Frontal cortex (tissue), 4 donors: ENCODE measurements at places on chromosomes 13 and 19.

GRCh38 chr13:49859560-49859959 is 67.1 kb upstream of the KPNA3 start:
- DNase-seq: no peak

GRCh38 chr13:47109028-47109427 is 212.2 kb upstream of the HTR2A start:
- DNase-seq: no peak

GRCh38 chr13:32334671-32335070 is 19.4 kb downstream of the BRCA2 start:
- DNase-seq: no peak

DNA sequence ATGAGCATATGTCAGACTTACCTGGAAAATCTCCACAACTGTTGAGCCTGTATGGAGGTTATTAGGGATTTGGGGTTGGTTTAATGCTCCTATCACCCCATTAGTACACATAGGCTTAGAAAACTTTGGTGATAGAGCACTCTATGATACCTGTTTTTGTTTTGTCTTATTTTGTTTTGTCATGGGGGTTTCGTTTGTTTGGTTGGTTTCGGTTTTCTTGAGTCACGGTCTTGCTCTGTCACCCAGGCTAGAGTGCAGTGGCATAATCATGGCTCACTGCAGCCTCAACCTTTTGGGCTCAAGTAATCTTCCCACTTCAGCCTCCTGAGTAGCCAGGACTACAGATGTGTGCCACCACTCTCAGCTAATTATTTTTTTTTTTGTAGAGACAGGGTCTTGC is 70.0 kb downstream of the MZT1 start:
- DNase-seq: no peak

GRCh38 chr19:45517238-45517637 is 10.0 kb downstream of the VASP start:
- peak; percentile 15 for DNase-seq

DNA sequence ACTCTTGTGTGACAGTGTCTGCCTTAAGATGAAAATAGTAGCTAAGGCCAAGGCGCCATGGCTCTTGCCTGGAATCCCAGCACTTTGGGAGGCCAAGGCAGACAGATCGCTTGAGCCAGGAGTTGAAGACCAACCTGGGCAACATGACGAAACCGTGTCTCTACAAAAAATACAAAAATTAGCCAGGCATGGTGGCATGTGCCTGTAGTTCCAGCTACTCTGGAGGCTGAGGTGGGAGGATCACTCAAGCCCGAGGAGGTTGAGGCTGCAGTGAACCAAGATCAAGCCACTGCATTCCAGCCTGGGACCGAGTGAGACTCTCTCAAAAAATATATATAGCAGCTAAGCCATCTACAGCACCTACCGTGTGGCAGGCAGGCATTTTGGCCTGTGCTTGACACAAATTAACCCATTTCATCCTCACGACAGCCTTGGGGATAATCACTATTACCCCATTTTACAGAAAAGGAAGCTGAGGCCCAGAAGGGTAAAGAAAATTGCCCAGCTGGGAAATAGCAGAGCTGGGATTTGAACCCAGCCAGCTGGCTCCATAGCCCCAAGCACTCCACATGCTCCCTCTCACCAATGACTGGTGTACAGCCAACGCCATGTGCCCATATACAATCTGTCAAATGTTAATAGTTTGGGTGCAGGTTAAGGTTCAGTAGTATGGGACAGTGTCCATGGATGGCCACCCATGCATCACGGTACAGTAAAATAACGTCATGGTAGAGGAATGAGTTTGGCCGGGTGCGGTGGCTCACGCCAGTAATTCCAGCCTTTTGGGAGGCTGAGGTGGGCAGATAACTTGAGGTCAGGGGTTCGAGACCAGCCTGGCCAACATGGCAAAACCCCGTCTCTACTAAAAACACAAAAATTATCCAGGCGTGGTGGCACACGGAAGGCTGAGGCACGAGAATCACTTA is 3.1 kb downstream of the SLC1A5 start:
- no peak for DNase-seq

- DNase-seq: peak; percentile 88
Observed at GRCh38 chr19:1855040-1855827, 7.0 kb upstream of the REXO1 start.

DNA sequence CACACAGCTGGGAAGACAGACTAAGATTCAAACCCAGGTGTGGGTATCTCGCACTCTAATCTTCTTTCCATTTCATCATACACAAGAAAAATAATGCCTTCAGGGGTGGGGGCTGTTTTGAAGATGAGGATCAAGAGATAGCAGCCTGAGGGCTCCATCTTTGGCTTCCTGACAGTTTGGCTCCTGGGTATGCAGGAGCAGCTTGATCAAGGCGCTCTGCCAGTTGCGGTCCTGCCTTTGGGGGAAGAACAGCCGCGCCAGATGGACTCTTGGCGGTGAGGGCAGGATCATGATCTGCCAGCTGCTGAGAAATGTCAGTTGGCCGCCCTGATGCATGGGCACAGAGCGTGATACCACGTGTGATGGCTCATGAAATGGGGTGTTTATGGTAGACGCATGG is 119.1 kb downstream of the IER2 start:
- DNase-seq: no peak

- no peak for DNase-seq
Observed at GRCh38 chr13:24203273-24203672, 42.8 kb downstream of the SPATA13 start.

- peak; percentile 53 for DNase-seq
Observed at GRCh38 chr19:39038098-39038497, 5.7 kb upstream of the FBXO27 start.

GRCh38 chr13:83220241-83220640 is 662.0 kb downstream of the SLITRK1 start:
- DNase-seq: no peak

DNA sequence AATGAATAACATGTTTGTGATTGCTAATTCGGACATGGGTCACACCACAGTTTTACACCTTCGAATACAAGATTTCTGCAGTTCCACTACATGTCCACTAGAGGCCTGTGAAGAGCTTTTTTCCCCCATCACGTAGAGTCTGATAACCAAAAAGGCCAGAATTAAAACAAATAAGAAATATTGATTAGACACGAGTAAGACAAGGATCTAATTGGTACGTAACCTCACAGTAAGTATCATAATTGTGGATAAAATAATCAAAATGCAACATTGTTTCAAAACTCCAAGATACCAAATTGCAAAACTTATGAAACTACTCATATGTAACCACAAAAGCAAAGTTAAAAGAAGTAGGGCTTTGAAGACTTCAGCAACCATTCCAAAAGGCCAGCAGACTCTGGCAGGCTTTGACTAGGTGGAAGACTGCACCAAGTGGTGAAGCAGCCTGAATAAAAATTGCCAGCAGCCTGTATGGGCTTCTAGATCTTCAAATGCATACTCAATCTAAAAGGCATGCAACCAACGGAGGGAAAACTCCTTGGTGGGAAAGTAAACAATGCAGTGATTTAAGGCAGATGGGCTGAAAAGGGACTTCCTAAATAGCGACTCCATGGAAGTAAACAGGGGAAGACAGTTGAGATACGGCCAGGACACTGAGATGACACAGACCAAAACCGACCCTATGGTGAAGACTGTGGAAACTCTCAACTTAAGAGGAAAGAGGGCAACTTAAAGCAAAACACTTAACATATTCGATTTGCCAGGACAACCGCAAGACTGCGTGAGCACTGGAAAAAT is 56.7 kb downstream of the STARD13 start:
- DNase-seq: peak; percentile 33

GRCh38 chr13:33735276-33735675 is 82.7 kb upstream of the RFC3 start:
- no peak for DNase-seq

DNA sequence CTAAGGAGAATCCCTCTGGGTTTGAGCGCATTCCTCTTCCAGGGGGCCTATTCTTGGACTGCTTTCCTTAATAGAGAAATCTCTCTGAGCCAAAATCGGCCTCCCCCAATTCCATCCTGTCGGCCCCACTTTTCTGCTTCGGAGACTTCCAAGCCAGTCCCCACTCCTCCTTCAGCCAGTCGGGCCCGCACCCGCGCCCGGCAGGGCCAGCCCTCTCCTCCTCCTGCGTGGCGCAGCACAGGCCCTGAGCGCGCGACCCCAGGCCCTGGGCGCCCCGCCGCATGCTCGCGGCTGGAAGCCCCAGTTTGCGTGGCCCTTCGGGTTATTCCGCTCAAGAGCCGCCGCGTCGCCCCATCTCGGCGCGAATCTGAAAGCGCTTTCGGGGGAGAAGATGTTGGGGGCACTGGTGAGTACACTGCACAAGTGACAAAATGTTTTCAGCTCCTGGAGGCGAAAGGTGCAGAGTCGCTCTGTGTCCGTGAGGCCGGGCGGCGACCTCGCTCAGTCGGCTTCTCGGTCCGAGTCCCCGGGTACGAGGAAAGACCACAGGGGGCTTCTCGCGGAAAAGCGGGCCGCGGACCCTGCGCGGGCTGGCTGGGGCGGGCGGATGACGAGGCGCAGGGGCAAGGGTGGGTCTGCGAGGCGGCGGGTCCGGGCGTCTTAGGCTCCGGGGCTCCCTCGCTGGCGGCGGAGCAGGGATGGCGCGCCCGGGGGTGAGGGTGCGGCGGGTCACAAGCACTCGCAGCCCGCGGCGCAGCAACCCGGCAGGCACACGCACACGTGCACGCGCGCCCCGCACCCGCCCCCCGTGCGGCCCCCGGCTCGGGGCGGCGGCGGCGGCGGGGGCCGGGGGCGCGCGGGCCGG is at the start of gene IL17D:
IL17D (plus strand) TSS at position 785 of the 865 bp plus-strand sequence. CDS start 303 bp downstream, outside the sequence.
- DNase-seq: peak; percentile 66

DNA sequence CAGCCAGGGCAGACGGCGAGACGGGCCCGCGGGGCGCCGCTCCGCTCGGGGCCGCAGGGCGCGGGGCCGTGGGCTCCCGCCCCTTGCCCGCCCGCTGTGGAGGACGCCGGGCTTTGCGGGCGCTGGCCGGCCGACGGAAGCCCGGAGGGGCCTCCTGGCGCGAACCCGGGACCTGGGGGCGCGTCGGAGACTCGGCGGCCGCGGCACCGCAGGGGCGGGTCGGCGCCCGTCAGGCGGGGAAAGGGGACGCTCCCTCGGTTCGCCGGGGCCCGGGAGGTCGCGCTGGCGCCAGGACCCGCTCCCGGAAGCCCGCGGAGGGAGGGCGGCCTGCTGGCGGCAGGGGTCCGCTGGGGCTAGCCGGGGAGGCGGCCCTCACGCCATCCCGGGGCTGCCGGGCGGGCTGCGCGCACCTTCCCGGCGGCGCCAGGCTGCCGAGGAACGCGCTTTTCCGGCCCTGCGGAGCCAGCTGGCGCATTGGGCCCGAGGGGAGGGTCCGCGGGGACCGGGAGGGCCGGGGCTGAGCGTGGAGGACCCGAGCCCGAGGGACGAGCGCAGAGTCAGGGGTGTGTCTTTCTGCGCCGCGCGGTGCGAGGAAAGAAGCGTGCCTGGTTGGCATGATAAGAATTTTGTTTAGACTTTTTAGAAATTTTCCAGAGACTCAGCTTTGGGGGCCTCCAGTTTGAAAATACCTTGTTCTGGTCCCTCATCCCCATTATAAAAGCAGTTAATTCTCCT is 511 bp downstream of the GARRE1 start:
- DNase-seq: peak; percentile 62

DNA sequence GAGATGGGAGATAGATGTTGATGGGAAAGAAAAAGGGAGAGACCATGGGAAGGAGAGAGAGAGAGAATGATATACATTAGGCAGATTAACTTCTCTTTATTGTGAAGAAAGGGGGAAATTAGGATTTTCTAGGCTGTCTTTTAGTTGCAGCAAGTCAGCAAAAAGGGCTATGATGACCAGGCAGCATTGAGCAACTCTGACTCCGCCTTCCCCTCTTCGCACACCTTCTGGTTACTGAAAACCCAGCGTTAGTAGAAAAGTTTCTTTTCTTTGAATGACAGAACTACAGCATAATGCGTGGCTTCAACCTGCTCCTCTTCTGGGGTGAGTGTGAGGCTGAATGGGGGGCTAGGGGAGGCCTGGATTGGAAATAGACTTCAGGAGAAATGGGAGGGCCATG is at the start of gene ADGRE1:
ADGRE1 (plus strand) TSS at position 264 of the 400 bp plus-strand sequence; CDS start at position 294, 30 bp downstream.
- DNase-seq: no peak

DNA sequence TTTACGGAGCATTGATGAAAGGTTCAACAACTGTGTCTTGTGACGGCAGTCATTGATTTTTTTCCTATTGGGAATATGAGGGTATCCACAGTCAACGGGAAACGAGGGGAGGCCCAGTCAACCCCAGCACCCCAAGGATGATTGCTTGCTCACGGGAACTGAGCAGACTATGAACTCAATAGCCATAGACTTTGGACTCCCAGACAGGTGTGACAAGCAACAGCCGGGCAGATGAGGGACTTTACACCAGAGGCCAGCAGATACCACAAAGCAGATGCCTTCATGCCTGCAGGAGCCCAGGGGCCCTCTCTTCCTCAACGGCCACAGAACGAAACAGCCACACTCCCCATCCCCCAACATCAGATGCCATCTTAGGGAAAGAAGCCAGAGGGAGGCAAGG is 80.3 kb upstream of the FLT1 start:
- DNase-seq: no peak

DNA sequence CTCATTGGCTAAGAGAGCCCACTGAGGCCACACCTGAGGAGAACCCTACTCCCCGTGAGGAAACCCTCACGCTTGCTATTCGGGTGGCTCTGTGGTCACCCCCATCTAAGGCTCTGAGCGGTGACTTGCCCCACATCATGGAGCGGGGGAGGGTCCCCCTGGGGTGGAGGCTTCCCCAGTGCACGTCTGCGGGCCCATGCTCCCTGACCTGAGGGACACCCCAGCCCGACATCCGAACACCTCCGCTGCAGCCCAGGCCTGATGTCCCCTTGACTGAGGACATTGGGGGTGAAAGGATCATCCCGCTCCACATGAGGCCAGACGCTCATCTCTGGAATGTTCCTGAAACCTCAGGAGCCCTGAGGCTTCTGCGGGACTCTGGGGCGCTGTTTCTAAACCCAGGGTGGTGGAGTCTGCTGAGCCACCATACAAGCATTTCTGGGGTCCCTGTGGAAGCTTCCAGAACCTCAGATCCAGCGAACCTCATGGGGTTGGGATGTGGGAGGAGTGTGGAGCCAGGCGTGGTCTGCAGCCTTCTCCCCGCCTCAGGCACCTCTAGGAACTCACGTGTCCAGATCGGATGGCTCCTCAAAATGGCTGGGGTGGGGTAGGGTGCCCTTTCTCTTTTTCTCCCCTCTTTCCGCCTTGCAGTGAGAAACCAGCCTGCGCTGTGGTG is 19.9 kb downstream of the TMED1 start:
- no peak for DNase-seq

DNA sequence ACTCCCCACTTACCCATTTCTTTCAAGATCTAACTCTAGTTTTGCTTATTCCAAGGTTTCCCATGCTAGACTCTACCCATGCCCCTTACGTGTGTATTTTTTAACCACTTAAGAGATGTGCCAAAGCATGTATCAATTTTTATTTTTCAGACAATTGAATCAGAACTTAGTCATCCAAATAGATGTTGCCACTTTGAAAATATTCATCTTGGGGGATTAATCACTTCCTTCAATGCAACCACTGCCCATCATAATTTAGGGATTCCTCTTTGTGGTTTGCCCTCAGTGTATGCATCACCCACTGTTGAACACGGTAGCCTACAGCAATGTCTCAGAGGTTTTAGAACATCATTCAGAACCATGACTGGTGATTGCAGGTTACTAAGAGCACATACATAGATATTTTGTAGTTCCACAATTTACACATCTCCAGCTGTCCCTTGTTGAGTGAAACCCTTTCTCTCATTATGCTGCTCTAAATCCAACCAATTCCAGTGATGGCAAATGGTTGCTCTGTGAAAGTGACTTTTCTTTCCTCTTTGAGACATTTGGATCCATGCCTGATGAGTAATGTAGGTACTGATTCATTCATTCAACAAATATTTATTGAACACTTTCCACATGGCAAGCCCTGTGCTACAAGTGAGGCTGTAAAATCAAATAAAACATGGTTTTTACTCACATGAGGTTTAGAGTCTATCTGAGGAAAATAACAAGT is 60.6 kb upstream of the SERP2 start:
- no peak for DNase-seq

GRCh38 chr13:24033527-24034302 is 126.8 kb upstream of the SPATA13 start:
- no peak for DNase-seq
